ENCODE measurements at places on chromosomes 6 and 20. TPM values are rescaled to one million over a fixed set of nuclear protein-coding genes. Genes with fewer than 3 reads are reported as not detected.

- DNase-seq = no peak
Observed at GRCh38 chr6:132961122-132961521, 146.8 kb downstream of the RPS12 start.

GRCh38 chr20:51036226-51036625 is 13.3 kb upstream of the KCNG1 start:
- no peak for DNase-seq

- no peak for DNase-seq
Observed at GRCh38 chr20:35121186-35121585, 25.9 kb downstream of the EDEM2 start.

- DNase-seq = no peak
Observed at GRCh38 chr6:11460001-11460668, 77.4 kb upstream of the TMEM170B start.

The TGIF2 gene
- total RNA-seq = 2.3 TPM

The C6orf163 gene
- total RNA-seq = 6.6 TPM

The HAO1 gene
- total RNA-seq = not detected

All from dorsolateral prefrontal cortex (tissue), 122 donors.